Endodermal cell (in vitro differentiated cells): ENCODE measurements at places on chromosomes 12 and 14.

- DNase-seq, result no peak
These were observed 146.4 kb upstream of the KRR1 start for GRCh38 chr12:75657831-75658230.

DNA sequence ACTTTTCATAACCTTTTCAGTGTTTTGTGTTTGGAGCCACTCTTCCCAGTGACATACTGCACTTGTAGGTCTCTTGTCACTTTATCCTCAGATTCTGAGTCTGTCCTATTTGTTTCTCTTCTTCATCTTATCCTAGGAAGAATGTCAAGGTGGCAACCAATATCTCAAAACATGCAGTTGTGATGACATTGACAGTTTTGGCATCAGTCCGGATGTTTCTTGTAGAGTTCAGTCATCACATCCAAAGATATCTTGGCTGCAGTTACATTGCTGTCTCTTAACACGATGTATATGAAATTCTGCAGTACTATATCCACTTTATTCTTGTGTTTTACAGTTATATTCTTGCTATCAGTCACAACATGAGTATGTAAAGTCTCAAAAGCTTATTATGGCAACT, 6.4 kb downstream of the ADIPOR2 start:
- DNase-seq, result no peak

GRCh38 chr12:3536096-3536875, 45.3 kb downstream of the PRMT8 start:
- peak; percentile 33 for DNase-seq

DNA sequence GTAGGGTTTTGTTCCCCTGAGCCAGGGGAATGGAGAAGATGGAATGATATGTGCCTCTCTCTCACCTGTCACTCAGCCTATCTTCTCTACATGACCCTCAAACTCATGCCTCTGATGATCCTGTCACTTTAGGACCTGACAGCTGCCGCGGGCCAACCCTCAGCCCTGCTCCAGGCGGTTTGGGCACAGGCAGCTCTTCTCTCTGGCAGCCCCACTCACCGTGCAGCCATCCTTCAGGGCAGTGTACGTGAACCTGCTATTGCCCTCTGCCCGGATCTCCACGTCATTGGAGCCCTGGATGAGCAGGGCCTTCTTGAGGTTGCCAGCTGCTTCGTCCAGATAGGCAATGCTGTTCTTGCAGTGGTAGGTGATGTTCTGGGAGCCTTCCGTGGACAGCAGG, 10.5 kb downstream of the TMEM106C start:
- DNase-seq, result no peak

- DNase-seq, result no peak
These were observed 68.4 kb upstream of the ASPG start for GRCh38 chr14:104016873-104017650.

GRCh38 chr14:22024137-22024536, 350.5 kb upstream of the OR4E1 start:
- no peak for DNase-seq

GRCh38 chr14:23696701-23697239, 60.6 kb downstream of the DHRS2 start:
- no peak for DNase-seq

DNA sequence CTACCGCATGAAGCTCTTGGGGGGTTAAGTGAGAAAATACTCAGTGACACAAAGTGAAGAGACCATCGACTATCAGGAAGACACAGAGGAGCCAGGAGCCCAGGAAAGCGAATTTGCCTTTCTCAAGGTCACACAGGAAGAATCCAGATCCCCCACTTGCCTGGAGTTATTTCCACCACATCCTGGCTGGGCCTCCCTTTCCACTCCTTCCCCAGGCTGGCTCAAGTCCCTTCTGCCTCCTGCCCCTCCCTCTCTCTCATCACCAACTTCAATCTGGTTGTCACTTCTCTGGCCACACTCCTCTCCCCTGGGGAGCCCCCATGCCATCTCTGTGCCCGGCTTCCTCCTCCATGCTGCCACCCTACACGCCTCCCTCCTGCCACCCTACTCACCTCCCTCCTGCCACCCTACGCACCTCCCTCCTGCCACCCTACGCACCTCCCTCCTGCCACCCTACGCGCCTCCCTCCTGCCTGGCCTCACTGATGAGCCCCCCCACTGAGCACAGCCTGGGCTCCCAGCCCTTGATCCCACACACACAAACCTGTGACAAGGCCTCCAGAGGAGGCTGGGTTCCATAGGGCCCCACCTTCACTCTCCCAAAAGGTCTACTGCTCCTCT, 6.3 kb downstream of the SCNN1A start:
- DNase-seq, result peak; percentile 47

GRCh38 chr14:74965486-74966153, 10.2 kb upstream of the PGF start:
- no peak for DNase-seq

DNA sequence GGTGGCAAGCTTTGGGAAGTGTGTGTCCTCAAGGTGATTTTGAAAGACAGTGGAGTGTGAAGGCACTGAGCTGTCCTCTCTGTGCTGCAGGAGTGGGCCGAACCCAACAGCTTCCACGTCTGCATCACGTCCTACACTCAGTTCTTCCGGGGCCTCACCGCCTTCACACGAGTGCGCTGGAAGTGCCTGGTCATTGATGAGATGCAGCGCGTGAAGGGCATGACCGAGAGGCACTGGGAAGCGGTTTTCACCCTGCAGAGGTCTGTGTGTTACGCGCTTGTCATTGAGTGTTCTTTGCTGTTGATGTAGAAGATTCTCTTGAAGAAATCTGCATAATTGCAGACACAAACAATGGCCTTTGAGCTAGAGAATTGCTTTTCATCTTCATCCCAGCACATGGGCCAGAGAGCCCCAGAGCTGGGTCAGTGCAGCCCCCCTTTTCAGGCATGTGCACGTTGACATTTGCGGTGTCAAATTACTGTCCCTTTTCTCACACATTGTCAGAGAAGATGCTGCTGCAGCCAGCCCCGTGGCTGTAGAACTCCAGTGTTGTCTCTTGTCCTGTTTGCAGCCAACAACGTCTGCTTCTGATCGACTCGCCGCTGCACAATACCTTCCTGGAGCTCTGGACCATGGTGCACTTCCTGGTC, 63.3 kb downstream of the EP400 start:
- DNase-seq, result no peak

DNA sequence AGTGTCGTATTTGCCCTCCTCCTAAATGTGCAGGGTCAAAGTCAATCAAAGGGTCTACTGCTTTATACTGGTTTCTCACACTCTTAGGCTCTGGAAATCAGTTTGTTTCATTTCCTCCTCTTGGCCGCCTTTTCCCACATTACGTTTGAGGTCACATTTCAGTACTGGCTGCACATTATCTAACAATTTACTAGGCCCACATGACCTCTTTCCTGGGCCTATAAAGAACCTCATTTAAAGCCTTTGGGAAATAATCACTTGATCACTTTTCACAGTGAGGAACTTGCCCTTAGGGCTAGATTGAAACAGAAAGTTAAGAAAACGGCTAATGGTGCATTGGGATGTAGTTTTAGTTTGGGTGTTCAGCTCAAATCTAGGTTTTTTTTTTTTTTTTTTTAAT, 497.5 kb downstream of the RERGL start:
- no peak for DNase-seq

GRCh38 chr14:100122481-100123223, 36.8 kb downstream of the DEGS2 start:
- DNase-seq, result no peak

DNA sequence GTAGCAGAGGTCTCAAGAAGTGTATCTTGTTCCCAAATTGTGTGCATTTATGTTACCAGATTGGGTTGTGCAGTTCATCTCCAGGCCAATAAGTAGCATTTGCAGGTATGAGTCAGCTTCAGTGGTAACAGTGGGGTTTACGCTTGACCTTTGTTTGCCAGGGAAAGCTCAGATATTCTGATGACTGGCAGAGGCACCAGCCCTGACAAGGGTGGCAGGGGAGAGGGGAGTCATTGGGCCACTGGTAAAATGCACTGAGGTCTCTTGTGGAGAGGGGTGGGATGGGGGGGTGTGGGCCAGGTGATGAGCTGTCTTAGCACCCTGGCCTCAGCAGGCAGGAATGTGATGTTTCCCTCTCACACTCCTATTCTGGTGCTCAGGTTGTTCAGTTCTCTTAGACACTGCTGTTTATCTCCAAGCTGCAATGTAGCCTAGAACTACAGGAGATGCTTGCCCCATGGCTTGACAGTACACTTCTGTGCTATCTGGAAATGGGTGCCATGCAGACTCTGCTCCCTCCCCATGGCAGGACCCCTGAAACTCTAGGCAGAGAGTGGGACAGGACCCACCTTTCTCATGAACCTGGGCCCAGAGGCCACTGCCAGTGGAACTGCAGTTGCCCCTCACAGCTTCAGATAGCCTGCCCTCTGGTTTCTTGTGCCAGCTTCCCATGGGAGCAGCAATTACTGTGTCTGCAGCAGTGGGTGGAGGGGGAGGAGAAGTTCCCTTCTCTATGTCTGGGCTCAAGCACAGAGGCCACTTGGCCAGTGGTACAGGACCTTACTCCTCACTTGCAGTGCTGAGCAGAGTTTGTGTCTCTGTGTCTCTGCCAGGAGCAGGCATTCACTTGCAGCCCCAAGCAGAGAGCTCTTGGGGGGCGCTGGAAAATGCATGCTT, 31.9 kb downstream of the USP15 start:
- peak; percentile 60 for DNase-seq

- no peak for DNase-seq
These were observed 5.7 kb upstream of the DTX1 start for GRCh38 chr12:113050795-113051194.

DNA sequence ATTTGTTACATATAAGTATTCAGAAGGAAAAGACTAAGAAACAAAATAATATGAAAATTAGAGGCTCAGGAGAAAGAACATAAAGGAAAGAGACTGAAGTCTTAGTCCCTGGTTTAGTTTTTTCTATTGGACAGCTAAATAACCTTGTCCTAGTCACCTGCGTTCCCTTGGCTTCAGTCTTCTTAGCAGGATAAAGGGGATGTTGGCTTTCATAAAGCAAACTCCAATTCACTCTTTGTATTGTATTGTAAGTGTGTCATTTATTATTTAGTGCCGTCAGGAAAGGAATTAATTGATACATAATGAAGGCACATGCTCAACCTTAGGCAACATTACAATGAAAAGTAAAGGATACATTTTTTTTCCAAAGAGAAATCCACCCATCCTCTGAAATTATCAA, 190.3 kb upstream of the PPFIA2 start:
- no peak for DNase-seq

DNA sequence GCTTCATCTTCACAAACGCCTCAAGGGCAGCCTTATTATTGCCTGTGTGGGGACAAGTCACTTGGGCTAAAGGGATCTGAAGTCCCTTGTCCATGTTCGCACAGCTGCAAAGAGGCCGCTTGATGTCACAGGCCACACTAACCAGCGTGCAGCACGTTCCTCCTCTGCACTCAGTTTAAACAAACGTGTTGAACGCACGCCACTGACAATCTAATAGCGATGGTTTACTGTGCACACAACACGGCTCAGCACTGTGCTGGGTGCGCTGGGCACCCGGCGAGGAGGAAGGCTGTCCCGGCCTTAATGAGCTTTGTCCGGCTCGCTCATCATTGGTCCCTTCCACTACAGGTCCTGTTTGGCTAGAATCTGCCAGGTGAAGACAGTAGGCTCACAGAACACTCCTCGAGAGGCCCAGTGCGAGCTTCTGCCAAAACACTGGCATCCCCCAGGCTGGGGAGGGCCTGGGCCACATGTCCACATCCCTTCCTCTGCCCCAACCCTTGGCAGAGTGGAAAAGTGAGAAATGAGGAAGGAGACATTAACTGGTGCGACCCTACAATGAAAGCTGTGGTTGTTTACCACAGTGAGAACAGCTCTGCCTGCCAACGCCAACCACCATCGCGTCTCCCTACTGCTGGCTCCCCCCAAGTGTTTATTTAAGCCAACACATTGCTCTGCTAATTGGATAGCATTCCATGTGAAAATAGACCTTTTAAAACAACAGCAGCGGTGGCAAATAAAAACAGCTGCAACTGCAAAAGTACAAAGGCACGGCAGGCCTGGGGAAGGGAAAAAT, 113.2 kb downstream of the RBM19 start:
- no peak for DNase-seq

- no peak for DNase-seq
These were observed 9.5 kb upstream of the NYNRIN start for GRCh38 chr14:24389226-24389848.

GRCh38 chr14:51460011-51460410, 191.7 kb upstream of the FRMD6 start:
- no peak for DNase-seq

DNA sequence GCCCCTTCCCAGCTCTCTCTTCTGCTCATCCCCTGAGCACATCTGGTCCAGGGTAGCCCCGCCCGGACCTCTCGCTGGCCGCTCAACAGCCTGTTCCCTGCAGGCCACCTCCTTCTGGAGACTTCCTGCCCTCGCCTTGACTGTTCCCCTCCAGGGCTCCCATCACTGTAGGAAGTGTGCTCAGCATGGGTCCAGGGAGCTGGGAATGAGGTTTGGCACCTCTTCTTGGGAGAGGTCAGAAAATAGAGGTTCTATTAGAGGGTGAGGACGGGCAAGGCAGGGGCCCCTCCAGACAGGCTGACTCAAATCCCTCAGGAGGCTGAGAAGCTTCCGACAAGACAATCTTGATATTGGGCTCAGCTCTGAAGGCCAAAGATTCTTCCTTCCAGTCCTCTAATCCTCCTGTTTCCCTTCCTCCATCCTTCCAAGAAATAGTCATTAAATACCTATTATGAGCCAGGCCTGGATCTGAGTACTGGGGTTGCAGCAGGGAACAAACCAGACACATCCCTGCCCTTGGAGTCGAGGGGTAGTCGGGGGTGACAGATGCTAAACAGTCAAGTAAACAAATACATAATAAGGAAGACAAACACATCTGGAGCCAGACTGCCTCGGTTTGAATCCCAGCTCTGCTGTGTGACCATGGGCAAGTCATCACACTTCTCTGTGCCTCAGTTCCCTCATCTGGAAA, 30.6 kb downstream of the CMKLR1 start:
- DNase-seq, result peak; percentile 75

GRCh38 chr14:90659156-90659555, 157.1 kb downstream of the TTC7B start:
- DNase-seq, result no peak

- no peak for DNase-seq
These were observed 211.8 kb downstream of the SNAPC1 start for GRCh38 chr14:61973981-61974380.

DNA sequence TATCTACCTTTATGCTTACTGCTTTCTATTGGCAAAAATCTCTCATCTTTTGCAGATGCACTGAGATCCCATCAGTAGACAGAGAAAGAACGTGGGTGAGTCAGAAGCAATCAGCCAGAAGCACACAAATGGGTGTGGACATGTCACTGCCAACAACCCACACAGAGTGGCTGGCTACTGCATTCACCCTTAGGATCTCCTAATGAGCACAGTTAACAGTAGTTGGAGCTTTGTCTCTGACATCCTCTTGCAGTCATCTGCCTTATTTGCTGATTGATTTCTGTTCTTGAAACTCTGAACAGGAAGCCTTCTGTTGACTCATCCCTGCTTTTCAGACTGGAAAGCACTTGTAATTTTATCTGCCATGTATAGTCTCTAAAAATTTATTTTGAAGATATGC, 117.2 kb downstream of the RGS6 start:
- DNase-seq, result no peak

DNA sequence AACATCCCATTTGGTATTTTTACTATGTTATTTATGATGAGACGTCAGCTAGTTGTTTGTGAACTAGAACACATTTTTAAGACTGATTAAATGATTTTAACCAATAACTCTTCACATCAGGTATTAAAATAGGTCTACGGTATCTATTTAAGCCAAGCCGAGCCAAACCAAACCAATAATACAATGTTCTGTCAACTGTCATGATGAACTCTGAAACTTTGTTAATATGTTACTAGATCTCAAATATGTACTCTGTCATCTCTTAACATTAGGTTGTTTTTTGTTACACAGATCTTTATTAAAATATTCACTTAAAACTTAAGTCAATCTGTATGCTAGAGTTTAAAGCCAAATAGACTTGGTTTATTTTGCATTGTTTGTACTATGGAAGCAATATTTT, 1.0 kb downstream of the ART4 start:
- no peak for DNase-seq
